Epithelial cell of alveolus of lung (primary cell): ENCODE measurements at places on chromosomes 11 and 22. TPM values are rescaled to one million over a fixed set of nuclear protein-coding genes. Genes with fewer than 3 reads are reported as not detected.

SPON1 gene
- total RNA-seq = 0.65 and 14.4 TPM in 2 replicates

TEX12 gene
- not detected in 2 replicates for total RNA-seq

DMC1 gene
- total RNA-seq = 1.0 and 1.9 TPM in 2 replicates

NAALAD2 gene
- 1.7 and 4.6 TPM in 2 replicates for total RNA-seq

FGF4 gene
- total RNA-seq = not detected in 2 replicates

PLEKHA7 gene
- total RNA-seq = 1.1 and 1.7 TPM in 2 replicates

SCGB2A2 gene
- not detected in 2 replicates for total RNA-seq

KCNJ11 gene
- total RNA-seq = not detected in 2 replicates

CARD16 gene
- total RNA-seq = 29.6 and 167 TPM in 2 replicates

FAM118A gene
- 10.0 and 12.2 TPM in 2 replicates for total RNA-seq

PRR33 gene
- total RNA-seq = not detected in 2 replicates

ALDH3B1 gene
- total RNA-seq = 16.7 and 47.0 TPM in 2 replicates

CD248 gene
- total RNA-seq = 35.8 and 135 TPM in 2 replicates

HBB gene
- total RNA-seq = not detected in 2 replicates

MRGPRE gene
- not detected in 2 replicates for total RNA-seq

MS4A12 gene
- total RNA-seq = not detected in 2 replicates

MMP3 gene
- 0.40 and 1.2 TPM in 2 replicates for total RNA-seq

GLB1L2 gene
- total RNA-seq = 0.13 and 2.8 TPM in 2 replicates

OR5A1 gene
- total RNA-seq = not detected in 2 replicates

SEC14L6 gene
- total RNA-seq = not detected in 2 replicates

TTLL8 gene
- total RNA-seq = not detected in 2 replicates

FGF3 gene
- not detected in 2 replicates for total RNA-seq

GPR83 gene
- total RNA-seq = under 0.01 TPM in 1 of 2 replicates, not detected in the other

ANKK1 gene
- not detected in 2 replicates for total RNA-seq

OR51E2 gene
- total RNA-seq = not detected in 2 replicates

HEPN1 gene
- not detected in 2 replicates for total RNA-seq

KDELR3 gene
- total RNA-seq = 64.3 and 146 TPM in 2 replicates

CCDC157 gene
- 2.2 and 3.9 TPM in 2 replicates for total RNA-seq

PNPLA5 gene
- total RNA-seq = not detected in 2 replicates

TRIM48 gene
- total RNA-seq = not detected in 2 replicates
